Activated CD4-positive, alpha-beta T cell treated with anti-CD3 and anti-CD28 coated beads, Interleukin-2, amount 50 U/mL, for 24 hours (primary cell): ENCODE measurements at places on chromosomes 5 and 9.

- DNase-seq, result no peak
Observed at GRCh38 chr5:113064806-113065205, 88.2 kb downstream of the DCP2 start.

DNA sequence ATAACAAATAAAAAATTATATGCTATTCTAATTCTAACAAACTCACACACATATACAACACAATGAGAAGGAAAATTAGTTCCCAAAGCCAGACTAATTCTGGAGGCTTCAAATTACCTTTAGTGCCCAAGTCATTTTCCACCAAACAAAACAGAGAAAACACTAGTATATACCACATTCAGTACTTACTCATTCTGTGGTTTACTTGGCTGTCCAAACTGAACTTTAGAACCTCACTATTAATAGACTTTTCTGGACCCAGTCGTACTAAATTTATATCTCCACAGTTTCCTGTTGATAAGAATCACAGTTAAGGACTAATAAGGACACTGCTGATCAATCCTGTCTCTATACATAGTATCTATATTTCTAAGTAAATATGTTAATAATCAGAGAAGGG lies 66.4 kb downstream of the SETX start:
- no peak for DNase-seq

- DNase-seq, result no peak
Observed at GRCh38 chr9:130473566-130473965, 28.8 kb downstream of the ASS1 start.

- DNase-seq, result no peak
Observed at GRCh38 chr9:109238125-109238524, 71.1 kb upstream of the FRRS1L start.

DNA sequence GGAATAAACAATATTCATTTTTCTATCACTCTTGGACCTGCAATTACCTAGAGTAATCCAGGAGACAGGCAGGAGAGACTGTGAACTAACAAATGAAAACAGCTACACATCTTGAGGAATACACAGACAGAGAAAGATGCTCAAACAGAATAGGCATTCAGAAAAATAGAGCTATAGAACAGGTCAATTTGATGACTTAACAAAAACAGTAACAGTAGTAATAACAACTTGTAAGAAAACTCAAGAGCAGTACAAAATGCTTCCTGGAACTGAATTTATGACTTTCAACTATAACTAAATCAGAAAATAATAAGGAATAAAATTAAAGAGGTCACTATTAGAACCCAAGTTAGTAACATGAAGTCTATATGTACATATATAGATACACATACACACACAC lies 579.3 kb downstream of the TLR4 start:
- no peak for DNase-seq

DNA sequence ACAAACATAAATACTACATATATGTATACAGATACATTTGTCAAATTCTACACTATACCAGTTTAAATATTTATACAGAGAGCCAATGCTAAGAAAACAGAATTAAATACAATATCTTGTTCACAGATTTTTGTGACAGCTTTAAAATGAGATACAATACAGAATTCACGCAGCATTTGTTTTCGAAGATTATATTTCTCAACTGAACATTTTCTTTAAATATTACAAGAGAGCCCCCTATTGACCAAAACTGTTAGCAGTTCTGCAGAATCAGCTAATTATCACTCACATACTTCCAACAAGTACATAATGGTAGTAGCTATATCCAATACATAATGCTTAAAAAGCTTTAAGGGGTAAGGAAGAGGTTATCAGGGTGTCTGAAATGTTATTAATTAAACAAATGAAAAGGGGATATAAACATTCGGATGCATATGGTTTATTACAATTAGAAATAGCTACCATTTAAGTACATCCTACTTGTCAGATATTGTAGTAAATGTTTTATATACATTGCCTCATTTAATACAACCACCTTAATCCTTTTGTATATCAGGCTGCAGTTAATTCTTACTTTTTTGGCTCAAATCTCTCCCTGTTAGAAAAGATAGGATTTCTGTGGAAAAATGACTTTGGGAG lies 31.7 kb downstream of the ZDHHC21 start:
- DNase-seq, result no peak

- no peak for DNase-seq
Observed at GRCh38 chr5:175230299-175230698, 213.7 kb downstream of the DRD1 start.

DNA sequence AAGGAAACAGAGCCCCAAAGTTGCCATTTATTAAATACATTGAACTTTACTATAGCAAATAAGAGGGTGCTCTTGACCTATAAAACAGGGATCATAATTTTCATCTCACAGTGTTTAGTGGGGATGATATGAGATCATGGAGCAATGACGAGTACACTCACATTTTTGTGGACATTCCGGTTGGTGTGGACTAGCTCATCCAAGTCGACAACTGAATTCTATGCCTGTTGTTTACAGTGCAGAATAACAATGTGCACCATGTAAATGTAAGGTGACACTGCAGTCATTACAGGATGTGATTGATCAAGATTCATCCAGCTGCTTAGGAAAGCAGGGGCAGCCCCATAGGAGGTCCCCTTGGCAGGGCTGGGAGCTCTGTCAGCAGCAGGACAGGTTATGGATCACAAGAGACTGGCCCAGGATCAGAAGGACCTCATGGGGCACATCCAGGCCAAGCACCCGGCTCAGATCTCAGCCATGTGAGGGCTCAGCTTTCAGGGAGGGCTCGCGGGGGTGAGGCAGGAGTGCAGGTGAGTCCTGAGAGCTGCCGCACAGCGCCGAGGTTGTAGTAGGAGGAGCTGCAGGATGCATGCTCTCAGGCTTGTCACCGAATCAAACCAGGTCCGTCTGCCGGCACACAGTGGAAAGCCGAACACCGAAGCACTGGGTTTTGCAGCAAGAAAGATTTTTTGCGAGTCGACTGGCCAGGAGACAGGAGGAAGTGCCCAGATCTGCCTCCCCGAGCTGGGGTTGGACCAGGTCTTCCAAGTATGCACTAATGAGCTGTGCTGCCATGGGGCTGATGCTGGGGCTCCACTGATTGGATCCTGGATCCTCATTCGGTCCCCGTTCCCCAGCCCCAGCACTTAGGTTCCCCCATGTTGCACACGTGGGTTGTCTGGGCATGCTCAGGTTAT lies 28.2 kb downstream of the MRPL36 start:
- DNase-seq, result no peak
